Stimulated activated naive CD8-positive, alpha-beta T cell treated with anti-CD3 and anti-CD28 coated beads, Interleukin-15, amount 100 ng/mL, for 72 hours (primary cell): ENCODE measurements at places on chromosomes 12 and 14.
A peak's percentile ranks its signal among the peaks of the same experiment; 100 is the strongest.

- DNase-seq, result no peak
Measured at GRCh38 chr14:69669375-69669774, 58.0 kb downstream of the SUSD6 start.

DNA sequence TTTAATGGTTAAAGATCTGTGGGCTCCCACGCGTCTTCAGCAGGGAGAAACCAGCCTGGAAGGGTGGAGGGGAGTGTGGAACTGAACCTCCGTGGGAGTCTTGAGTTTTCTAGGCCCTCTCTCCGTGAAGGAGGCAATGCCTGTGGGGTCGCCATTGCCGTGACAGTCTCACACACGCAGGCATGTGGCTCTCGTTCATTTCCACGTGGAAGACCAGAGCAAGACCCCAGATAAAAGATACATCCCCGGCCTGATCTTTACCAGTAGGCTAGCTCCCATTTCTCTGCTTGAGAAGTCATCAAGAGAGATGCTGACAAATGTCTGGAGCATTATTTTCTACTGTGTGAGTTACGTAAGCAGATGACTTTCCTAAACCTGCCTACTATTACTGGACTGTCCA, 491.7 kb upstream of the LMO3 start:
- no peak for DNase-seq

DNA sequence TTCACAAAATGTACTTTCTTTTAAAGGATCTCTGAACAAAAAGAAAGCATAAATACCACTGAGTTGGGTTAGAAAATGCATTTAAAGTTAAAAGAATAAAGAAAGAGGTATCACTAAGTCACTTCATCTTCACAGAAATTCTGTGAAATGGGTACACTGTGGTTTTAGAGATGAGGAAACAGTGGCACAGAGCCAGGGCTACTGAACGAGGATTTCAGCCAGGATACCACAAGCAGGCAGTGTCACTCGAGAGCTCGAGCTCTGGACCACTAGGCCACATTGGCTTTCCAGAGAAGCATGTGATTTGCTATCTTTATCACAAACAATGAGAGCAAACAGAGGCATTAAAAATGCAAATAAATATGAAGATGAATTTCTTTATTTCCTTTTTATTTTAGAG, 51.0 kb downstream of the WDHD1 start:
- no peak for DNase-seq

DNA sequence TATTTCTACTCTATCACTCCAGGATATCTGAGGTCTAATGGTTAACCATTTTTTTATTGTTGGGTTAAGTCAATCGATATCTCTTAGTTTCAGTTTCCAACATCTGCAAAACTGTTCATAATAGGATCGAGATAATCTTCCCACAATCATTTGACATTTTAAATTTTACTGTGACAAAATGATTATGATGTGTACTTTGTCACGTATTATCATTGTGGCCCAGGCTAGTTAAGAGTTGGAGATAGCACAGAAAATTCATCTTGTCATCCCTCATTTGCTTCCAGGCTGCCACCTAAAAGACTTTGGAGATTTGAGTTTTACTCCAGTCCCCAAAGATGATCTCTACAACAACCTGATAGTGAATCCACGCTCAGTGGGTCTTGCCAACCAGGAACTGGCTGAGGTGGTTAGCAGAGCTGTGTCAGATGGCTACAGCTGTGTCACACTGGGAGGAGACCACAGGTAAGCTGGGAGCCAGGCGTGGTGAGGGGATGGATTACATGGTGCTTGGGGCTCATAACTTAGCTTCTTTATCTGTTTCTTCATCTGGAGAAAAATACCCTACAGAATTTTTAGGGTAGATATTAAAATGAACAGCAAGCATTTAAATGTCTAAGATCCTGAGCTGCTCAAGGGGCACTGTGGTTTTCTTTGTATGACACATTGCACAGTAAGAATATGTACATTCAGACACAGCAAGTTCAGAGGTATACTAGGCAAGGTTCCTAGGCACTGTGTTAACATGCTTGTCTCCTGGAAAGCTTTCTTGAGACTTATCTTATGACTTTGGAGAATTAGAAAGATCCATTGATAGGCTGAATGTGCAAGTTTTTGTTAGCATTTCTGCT, 22.4 kb downstream of the ARG2 start:
- DNase-seq, result no peak

- no peak for DNase-seq
Measured at GRCh38 chr12:24780697-24781368, 168.1 kb downstream of the BCAT1 start.

GRCh38 chr12:80068173-80068572, 31.2 kb upstream of the OTOGL start:
- DNase-seq, result no peak

DNA sequence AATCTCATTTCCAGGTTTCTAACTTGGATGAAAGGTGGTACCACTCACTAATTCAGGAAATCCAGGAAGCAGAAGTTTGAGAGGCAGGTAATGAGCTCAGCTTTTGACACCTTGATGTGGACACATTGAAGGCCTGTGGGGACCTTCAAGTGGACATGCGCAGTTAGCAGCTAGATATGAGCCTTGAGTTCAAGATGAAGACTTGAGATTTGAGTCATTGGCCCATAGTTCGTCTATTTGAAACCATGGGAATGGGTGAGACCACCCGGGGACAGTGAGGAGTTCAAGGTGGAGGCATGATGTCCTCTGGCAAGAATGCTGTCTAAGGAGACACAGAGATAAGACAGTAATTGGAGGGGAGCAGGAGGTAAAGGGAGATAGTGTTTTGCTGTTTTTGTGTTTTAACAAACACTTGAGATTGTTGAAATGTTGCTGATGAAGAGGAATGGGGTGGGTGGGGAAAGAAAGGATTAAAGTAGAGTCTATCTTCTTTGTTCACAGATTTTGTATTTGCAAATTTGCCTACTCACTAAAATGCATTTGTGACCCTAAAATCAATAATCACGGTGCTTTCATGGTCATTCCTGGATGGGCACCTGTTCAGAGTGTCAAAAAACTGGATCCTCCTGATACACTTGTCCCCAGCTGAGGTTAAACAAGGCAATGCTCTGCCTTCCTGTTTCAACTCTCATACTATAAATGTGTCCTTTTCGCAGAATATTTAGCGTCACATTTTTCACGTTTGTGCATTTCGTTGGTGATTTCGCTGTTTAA, 69.5 kb upstream of the PLXNC1 start:
- DNase-seq, result no peak

DNA sequence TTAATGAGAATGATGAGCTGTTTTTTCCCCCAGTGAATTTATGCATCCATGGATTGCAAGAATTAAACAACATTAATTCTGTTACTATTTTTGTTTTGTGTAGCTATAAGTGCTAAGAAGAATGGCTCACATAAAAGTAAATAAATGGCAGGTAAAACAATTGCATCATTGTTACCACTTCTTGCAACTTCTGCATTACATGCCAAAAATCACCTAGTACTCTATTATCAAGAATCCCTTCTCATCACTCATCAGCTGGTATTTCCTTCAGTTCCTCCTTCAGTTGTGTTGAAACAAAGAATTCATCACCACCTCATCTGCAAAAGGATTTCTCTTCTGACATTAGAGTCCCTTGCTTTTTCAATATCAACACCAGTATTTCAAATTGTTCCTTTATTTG, 773 bp downstream of the A2M start:
- no peak for DNase-seq

DNA sequence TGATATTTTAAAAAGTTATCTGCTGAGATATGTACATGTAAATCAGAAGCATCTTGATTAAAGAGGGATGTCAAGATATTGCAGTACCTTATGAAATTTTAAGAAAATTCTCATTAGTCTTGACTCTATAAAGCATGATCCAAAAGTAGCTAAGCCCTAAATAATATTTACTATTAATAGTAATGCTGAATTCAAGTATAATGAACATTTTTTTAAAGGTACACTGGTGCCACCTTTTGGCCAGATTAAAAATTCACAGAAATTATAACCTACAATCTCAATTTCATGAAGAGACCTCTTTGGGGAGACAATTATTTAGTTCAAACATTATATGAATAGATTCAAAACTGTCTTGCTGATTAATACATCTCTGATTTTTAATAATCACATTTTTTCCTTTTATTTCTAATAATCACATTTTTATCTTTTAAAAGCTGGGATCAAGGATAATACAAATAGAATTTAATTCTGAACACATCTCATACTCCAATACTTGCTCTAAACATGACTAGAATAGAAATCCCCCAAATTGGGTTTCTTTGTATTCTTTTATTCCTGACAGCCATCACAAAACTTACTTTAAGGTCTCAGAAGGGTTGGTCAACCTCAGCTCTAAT, 13.4 kb downstream of the AKAP5 start:
- no peak for DNase-seq

- DNase-seq, result no peak
Measured at GRCh38 chr12:129854591-129854990, 49.2 kb downstream of the TMEM132D start.

DNA sequence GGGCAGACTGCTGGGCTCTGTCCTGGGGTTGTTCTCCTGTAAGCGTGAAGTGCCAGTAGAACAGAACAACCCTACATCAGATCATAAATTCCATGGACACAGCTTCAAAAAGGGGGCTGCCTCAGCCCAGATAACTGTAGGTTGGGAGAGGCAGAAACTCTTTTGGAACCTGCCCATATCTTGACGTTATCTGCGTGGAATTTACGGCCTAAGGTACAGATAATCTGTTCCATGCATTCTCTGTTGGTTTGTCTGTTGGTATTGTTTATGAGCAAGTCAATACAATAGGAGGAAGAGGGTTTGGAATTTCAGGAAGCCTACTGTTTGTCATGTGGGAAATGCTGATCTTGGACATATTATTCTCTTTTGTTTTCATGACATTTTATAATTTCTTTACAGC, 36.7 kb downstream of the SLC25A47 start:
- no peak for DNase-seq

GRCh38 chr14:50875359-50876070, 3.7 kb downstream of the ABHD12B start:
- DNase-seq, result peak; percentile 90

- no peak for DNase-seq
Measured at GRCh38 chr14:68586896-68587751, 205.7 kb downstream of the ZFP36L1 start.

- no peak for DNase-seq
Measured at GRCh38 chr12:68842123-68842522, 34.1 kb downstream of the MDM2 start.

- DNase-seq, result no peak
Measured at GRCh38 chr12:55720894-55721444, 776 bp downstream of the RDH5 start.

- DNase-seq, result no peak
Measured at GRCh38 chr12:74285773-74286172, 251.9 kb upstream of the ATXN7L3B start.

DNA sequence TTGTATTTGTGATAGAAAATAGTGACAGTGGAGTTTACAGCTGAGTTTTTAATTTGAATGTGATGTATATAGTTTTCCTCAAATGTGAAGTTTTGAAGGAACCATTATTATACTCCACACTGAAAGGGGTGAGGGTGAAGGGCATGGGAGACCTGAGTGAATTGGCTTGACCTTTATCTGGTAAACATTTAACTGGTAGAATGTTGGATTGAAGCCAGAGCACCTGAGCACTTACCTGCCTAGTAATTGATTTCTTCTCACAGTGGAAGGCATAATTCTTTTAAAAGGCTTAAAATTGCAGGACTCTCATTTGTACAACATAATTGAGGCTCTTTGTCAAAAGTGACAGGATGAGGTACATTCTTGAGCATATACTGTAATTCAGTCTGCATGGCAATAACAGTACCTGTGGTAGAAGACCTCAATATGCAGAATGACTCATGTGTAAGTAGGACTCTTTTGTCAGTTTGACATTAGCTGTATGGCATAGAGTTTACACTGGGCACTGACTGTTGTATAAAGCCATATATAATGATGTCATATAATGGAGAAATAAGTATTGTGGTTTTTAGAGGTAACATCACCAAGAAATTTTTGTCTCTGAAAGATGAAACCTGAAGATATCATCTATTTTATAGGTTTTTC, 309.6 kb downstream of the TMTC2 start:
- DNase-seq, result no peak

GRCh38 chr14:44700184-44700583, 193.1 kb upstream of the FSCB start:
- no peak for DNase-seq

GRCh38 chr12:109621211-109621694, 47.7 kb downstream of the MVK start:
- no peak for DNase-seq

- DNase-seq, result no peak
Measured at GRCh38 chr12:68739891-68740290, 6.1 kb upstream of the SLC35E3 start.

- no peak for DNase-seq
Measured at GRCh38 chr12:72094490-72094889, 155.8 kb downstream of the TPH2 start.

- DNase-seq, result no peak
Measured at GRCh38 chr14:21078287-21078686, 8.2 kb downstream of the ARHGEF40 start.

DNA sequence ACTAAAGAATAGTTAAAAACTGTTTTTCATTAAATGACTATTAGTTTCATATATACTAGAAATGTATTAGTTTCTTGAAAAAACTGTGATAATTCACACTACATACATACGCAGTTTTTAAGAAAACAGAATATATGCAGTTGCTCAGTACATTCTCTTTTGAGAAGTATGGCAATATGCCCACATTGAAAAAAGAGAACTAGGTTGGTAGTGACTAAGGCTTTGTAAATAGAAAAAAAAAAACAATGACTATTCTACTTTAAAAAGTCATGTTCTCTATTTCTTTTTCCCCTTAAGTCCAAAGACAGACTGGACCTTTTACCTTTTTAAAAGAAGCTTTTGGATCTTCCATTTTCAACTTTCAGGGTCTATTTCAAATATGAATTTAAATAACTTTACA, 25.0 kb downstream of the SNX6 start:
- DNase-seq, result no peak

- no peak for DNase-seq
Measured at GRCh38 chr14:67955261-67955660, 135.7 kb downstream of the RAD51B start.

- no peak for DNase-seq
Measured at GRCh38 chr14:85531587-85532373, 1.8 kb downstream of the FLRT2 start.

DNA sequence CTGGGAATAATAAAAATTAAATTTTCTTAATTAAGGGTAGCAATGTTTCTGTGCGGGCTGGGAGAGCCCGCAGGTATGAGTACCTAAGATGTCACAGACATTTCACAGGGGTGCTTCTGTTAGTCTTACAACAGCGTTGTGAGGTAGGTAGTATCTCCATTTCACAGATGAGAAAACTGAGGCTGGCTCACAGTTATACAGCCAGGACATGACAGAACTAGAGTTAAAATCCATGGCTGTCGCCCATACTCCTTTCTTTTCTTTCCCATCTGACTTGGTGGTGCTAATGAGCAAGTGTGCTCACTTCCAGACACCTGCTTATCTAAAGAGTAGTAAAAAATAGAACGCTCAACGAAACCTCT, 2.1 kb downstream of the BMAL2 start:
- DNase-seq, result no peak

GRCh38 chr14:34750233-34750632, 35.8 kb upstream of the CFL2 start:
- no peak for DNase-seq

GRCh38 chr12:63400718-63401117, 249.7 kb upstream of the AVPR1A start:
- no peak for DNase-seq

- DNase-seq, result no peak
Measured at GRCh38 chr12:106213662-106214061, 34.2 kb downstream of the CKAP4 start.
